ENCODE measurements at places on chromosomes 7 and 10.

DNA sequence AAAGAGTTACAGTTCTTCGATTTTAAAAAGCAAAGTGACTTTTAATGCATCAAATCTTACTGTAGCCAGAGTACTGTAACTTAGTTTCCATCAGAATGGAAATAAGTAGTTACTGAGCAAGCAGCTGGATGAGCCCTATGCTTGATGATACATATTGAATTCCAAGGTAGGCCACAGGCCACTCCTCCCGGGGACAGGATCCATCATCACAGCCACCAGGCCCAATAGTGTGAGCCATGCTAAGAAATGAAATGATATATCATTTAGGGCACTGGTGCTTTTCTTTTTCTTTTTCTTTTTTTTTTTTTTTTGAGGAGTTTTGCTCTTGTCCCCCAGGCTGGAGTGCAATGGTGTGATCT, 42.9 kb upstream of the TOMM7 start:
- DNase-seq, result no peak

DNA sequence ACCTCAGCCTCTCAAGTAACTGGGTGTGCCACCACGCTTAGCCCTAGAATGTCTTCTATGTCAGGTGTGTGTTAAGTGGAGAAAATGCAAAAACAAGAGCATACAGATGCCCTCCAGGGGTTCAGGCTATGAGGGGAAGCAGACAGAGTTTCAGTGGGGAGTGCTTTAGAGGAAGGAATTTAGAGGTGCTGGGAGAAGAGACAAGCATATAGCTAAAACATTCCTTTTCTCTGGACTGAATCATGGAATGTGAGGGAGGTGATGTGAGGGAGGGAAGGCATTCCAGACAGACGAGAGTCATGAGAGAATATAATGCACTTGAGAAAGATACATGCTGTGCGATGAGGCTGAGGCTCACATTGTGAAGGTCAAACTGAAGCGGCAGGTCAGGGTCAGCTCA, 6.6 kb upstream of the ZNF786 start:
- no peak for DNase-seq

GRCh38 chr7:159145490-159145855, 806 bp upstream of the VIPR2 start:
- no peak for DNase-seq

DNA sequence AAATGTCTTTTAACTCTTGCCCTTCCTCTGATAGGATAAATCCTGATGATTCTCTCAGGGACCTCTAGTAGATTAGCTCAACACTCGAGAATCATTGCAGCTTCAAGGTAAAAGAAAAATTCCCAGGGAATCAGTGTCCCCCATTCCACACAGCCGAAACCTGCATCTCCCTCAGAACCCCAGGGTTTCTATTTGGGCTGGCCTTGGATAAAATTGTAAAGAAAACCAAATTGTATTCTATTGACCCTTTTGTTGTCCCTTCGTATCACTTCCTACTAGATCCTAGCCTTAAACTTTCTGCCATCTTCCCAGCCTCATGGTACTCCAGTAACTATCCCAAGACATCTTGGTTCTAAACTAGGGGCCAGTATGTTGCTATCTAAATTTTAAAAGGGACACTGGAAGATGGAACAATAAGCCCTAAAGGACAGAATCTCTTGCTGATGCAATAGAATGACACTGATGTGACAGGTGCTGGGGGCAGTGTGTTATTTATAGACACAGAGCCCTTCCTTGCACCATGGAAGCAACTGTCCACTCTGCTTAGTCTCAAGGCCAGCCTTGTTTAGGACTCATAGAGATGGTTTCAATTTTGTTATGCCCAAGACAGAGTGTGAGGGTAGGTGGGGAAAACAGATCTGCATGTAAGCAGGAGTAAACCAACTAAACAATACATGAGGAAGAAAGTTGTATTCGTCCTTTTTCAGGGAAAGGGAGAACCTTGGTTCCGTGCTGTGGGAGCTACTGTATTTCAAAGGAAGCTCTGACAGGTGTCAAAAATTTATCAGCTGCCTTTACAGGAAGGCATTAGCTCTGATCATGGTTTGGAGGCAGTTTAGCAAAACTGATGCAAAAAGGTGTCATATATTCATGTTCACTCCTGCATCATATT, 7.6 kb downstream of the ASB15 start:
- no peak for DNase-seq

GRCh38 chr7:118826246-118826645, 601.7 kb downstream of the ANKRD7 start:
- DNase-seq, result no peak

- no peak for DNase-seq
Measured at GRCh38 chr10:84291384-84291783, 37.0 kb upstream of the CCSER2 start.

DNA sequence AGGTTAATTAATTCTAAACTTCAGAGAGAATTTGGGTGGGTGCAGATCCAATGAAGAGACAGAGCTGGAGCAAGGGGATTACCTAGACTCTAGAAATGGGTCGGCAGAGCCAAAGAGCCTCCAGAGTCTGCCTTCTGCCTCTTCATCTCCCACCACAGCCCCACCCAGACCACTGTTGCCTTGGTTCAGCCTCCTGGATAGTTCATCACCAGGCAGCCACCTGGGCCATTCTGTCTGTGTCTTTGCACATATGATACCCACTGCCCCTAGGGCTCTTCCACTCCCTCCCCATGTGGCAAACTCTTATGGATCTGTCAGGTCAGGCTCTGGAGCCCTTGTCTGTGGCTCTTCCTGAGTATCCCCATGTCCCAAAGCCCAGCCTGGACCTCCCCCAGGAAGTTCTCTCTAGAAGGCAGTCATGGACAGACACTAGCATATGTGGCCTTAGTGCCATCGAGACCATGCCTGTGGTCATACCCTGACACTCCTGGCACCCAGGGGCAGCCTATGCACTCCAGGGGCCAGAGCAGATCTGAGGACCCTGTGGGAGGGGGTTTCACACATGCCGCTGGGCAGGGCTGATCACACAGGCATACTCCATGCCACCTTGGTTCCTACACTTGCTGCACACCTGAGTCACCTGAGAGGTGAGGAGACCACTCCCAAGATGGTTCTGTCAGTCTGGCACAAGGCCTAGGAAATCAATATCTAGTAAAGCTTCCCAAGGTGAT, 41.6 kb downstream of the FRMPD2 start:
- no peak for DNase-seq

GRCh38 chr10:76546411-76546810, 1091.2 kb downstream of the KCNMA1 start:
- peak; percentile 34 for DNase-seq

GRCh38 chr7:2374830-2375728, 20.5 kb downstream of the EIF3B start:
- DNase-seq, result no peak

DNA sequence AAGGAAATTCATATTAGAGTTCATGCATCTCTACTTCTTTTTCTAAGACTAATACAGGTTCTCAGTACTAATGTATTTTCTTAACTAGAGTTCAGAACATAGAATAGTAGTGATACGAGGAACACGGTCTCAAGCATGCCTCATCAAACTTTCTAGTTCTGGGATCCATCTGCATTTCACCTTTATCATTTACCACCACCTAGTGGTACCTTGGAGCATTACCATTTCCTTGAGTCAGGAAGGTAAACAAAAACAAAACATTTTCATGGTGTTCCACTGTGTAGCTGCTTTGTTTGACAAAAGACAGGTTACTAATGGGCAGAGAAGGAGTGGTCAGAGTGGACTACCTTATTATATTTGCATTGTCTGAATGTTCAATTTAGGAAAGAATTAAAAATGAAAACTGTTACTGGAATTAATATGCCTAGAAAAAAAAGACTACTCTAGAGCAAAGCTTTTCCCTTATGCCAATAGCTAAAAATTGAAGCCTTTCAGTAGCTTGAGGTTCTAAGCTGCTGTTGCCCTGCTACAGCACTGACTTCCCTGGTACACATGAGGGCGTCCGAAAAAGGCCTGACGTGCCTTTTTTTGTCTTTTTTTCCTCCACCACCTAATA, 44.5 kb downstream of the STARD3NL start:
- DNase-seq, result peak; percentile 66

- DNase-seq, result no peak
Measured at GRCh38 chr10:8438603-8439002, 384.1 kb downstream of the GATA3 start.

- no peak for DNase-seq
Measured at GRCh38 chr7:150968056-150968733, 9.9 kb downstream of the KCNH2 start.

- no peak for DNase-seq
Measured at GRCh38 chr10:124717041-124717757, 27.0 kb downstream of the FAM53B start.

DNA sequence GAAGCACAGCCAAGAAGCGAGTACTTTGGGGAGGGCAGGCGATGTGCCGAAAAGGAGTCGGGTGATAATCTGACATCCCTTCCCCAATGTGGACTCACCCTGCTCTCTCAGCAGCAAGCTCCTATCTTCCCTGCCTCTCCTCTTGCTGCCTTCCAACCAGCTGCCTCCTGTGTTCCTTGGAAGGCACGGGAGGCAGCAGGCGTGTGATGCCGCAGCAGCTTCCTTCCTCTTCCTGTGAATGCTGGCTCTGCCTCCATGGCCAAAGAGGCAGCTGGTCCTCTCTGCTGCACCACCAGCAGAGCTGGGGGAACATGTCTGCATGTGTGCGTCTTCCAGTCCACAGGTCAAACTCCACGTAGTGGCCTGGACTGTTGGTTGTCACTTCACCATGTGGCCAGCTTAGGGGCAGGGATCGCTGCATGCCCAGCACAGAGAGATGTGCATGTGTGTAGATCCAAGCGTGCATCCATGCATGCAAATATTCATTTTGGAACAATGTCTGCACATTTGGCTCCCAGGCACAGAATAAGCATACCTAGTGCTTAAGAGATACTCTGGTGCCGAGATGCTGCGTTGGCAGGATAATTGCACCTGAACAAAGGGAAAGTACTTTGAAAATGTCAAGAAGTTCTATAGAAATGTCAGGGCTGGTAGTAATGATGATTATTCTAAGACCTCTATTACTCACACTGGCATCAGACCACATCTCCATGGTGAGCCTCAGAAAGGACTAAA, 499.8 kb downstream of the PLXNA4 start:
- no peak for DNase-seq

GRCh38 chr7:74344132-74344496, 54.9 kb downstream of the CLIP2 start:
- DNase-seq, result no peak

GRCh38 chr10:101237081-101237981, 8.1 kb upstream of the LBX1 start:
- no peak for DNase-seq

- DNase-seq, result no peak
Measured at GRCh38 chr7:130956417-130957136, 222.6 kb upstream of the KLF14 start.

GRCh38 chr7:89072081-89072480, 276.5 kb upstream of the TEX47 start:
- DNase-seq, result no peak

GRCh38 chr10:62618054-62618453, 186.5 kb upstream of the ADO start:
- DNase-seq, result no peak

GRCh38 chr10:13989616-13990015, 341.1 kb downstream of the FRMD4A start:
- no peak for DNase-seq

DNA sequence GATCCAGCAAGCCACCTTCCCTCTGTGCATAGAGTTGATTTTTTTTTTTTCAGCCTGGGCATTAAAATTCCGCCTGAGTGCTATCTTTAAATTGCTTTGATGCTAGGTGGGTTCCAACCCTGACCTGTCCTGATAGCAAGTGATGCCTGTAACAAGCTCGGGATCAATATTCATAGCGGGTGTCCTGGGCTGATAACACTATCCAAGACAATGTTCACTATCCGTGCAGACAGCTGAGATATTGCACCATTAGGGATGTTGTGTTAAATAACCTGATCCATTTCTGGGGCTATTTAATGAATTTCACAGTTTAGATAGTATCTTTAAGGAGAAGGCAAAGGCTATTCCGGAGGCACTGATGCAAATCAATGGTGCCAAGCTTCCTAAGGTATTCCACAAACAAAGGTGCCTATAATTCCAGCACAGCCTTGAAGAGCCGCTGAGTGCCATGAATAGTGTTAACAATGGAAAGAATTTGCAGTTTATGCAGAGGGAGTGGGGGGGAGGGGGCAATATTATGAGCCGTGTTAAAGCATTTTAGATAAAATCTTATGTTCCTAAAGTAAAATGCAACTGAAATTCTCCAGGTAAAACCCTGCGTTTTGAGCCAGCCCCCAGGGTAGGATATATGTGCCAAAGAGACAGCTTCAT, 4.2 kb upstream of the NKX1-2 start:
- no peak for DNase-seq

DNA sequence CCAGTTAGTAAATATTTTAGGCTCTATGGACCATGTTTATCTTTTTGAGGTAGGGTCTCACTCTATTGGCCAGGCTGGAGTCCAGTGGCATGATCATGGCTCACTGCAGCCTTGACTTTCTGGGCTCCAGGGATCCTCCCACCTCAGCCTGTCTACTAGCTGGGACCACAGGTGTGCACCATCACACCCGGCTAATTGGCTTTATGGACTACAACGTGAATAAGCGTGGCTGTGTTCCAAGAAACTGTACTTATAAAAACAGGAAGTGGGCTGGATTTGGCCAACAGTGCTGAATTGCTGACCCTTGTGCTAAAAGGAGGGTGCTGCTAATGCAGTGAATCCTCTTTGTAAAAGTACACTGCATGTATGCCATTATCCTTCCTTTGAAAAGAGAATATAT, 111.7 kb upstream of the CDK13 start:
- DNase-seq, result peak; percentile 92

- DNase-seq, result no peak
Measured at GRCh38 chr10:32199714-32200394, 143.6 kb upstream of the KIF5B start.

DNA sequence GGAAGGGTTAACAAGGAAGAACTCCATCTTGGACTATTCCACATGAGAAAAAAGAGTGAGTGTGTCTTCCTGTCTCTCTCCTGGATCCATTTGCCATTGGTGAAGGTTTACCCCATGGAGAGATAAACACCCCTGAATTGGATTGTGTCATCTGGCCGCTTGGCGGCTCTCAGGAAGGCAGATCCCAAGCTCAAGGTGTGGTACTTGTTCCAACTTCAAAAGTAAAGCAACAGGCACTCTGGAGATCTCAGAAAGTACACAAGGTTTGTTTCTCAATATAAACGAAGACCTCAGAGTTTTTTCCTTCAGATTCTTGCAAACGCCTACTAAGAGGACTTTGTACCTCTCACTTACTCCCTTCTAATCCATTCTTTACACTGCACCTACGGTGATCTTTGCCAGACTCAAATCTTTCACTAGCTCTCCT, 116.7 kb downstream of the REEP3 start:
- no peak for DNase-seq

DNA sequence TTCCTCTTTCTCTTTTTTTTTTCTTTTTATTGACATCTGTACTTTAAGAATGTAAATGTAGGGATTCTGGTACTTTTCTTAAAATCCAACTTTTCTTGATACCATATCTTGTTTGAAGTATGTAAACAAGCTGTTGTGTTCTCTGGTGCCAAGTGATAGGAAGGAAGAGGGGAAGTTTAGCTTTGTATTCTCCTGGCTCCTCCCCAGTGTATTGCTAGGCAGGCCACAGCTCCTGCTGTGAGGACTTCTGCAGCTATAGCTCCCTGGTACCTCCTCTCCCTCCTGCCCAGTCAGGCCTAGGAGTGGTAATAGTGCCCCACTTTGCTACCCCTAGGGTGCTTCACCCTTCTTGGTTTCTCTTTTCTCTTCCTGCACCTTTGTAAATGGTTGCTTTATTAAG, 45.3 kb upstream of the SP8 start:
- peak; percentile 24 for DNase-seq

Measured in NCI-H1092 treated with DMSO at 0.1 percent for 48 hours (cell line).